ENCODE measurements at places on chromosomes 13 and 19. TPM values are rescaled to one million over a fixed set of nuclear protein-coding genes. Genes with fewer than 3 reads are reported as not detected.

- DNase-seq, result no peak
Measured at GRCh38 chr13:39870197-39870747, 214.8 kb downstream of the COG6 start.

SUGT1 gene
- total RNA-seq, result 38.9 TPM

DNA sequence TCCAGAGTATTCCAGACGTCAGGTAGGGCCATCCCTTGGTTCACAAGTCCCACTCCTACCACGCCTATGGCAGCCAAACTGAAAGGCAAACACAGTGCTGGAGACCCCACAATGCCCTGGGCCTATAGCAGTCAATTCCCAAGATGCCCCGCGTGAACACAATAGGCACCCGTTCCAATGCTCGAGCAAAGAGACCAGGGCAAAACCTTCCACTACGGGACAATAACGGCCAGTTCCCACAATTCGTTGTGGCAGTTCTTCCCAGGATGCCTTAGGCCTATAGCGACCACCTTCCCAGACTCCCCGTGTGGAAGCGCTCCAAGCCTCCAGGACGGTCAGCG is 538 bp downstream of the ZNF428 start:
- DNase-seq, result no peak

SLITRK5 gene
- total RNA-seq, result 0.40 TPM

DNA sequence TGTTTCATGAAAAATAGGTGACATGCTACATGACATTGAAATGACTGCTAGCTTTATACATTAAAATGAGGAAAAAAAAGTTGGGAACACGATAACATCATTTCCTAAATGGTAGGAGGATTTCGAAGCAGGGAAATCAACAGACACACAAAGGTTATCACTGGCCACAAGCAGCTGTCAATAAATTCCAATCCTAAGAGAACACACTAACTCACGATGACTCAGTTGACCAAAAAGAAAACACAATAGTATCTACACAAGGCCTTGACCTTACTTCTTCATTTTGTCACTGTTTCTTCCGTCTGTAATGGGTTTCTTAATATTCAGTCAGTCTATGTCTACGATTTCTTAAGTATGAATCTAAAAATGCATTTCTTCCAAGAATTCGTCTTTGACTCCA is 36.5 kb downstream of the STARD13 start:
- no peak for DNase-seq
